ENCODE measurements at places on chromosomes 12 and 14. TPM values are rescaled to one million over a fixed set of nuclear protein-coding genes. Genes with fewer than 3 reads are reported as not detected.

The SIX1 gene
- total RNA-seq: 0.79 TPM

The TMPRSS12 gene
- total RNA-seq: not detected

The OAS3 gene
- total RNA-seq: 5.0 TPM

The P3H3 gene
- 90.6 TPM for total RNA-seq

The NR1H4 gene
- total RNA-seq: not detected

The PAPOLA gene
- 66.3 TPM for total RNA-seq
